Jurkat, Clone E6-1 (cell line): ENCODE measurements at places on chromosomes 4 and X.

DNA sequence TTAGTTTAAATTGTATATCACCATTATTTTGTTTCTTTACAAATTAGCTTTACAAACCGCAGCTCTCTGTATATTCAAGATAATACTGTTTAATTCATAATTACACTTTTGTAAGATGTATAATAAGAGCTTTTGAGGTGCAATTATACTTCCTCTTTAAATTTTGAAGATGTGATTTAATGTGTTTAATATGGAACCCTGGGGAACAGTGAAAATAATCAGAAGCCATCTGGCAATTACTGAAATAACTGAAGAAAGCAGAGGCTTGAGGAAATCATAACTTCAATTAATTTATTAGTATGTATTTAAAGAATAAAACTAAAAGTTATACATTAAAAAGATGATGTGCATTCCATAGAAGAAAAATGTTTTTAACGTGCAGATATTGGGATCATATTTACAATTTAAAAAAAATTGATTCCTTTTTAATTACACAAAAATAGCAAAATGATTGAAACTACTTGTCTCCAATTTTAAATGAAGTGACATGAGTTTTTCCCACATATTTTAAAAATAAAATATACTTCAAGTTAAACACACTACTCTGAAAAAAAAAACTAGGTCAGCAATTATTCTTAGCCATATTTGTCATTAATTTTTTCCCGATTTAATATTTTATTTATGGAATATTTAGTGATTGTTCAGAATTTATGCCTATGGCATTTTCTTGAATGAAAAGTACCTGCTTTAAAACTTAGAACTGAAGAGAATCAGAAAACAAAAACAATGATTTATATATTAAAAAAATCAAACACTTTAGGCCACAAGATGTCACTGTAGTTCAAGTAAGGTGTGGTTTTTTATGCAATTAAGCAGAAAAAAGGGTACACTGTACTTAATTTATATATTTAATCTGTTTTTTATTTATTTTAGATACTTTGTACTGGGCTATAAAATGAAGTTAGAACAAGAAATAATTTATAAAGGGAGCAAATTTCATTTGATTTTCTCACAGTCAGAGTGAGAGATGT lies 942.7 kb upstream of the NDST4 start:
- DNase-seq, result peak; percentile 4

DNA sequence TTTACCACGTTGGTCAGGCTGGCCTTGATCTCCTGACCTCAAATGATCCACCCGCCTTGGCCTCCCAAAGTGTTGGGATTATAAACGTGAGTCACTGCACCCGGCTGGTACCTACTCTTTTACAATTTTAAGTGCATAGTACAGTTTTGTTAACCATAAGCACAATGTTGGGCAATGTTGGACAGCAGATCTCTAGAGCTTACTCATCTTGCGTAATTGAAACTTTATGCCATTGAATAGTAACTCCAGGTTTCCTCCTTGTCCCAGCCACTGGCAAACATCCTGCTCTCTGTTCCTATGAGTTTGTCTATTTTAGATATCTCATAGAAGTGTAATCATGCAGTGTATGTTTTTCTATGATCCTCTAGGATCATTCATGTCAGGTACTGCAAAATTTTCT lies 9.3 kb upstream of the CPE start:
- DNase-seq, result no peak

DNA sequence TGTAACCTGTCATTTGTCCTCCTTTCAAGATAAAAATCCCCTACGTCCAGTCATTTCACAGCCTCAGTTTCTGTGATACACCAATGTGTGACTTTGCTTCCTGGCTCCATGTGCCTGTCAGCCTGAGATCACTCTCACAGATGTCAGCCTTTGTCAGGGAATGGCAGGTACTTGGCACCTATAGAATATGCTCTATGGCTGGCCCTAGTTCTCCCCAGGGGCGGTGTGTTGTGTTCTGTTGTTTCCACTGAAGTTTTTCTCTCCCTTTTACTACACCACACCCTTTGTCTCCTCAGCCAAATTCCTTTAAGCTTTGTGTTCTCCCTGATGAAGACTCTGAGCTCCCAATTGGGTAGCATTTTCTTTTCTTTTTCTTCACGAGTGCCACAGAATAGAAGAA lies 81.7 kb downstream of the ALPK1 start:
- DNase-seq, result no peak

- DNase-seq, result no peak
Observed at GRCh38 chr4:98406819-98407218, 145.6 kb downstream of the RAP1GDS1 start.

DNA sequence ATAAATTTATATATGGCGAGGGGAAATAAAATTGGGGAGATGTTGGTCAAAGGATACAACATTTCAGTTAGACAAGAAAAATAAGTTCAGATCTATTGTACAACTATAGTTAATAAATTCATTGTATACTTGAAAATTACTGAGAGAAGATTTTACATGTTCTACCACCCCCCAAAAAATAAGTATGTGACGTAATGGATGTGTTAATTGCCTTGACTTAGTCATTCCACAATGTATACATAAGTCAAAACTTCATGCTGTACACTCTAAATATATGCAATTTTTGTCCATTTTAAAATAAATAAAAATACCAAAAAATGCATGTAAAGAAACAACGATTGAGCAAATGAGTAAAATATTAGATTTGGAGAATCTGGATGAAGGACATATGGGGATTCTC lies 1.8 kb downstream of the USP11 start:
- DNase-seq, result no peak

- DNase-seq, result no peak
Observed at GRCh38 chr4:7762376-7763030, 177.2 kb downstream of the AFAP1 start.

- no peak for DNase-seq
Observed at GRCh38 chr4:111812760-111813159, 332.5 kb upstream of the FAM241A start.

- DNase-seq, result no peak
Observed at GRCh38 chr4:189117426-189117825, 823.2 kb upstream of the FRG1 start.

DNA sequence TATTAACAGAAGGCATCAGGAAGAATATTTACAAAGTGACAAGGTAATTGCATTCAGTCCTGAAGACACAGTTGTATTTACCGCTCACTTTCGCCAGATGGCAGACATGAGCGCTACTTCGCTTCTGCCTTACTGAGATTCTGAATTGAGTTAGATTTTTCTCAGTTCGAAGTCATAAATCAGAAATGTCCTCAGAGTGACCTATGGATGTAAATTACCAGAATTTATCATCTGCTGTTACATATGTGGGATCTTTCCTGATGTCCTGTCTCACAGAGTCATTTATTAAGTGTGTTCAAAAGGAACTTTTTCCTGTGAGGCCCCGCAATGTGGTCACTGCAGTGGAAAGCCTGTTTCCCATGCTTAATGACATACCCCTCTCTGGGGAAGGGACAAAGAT lies 97.3 kb upstream of the DCLK2 start:
- DNase-seq, result peak; percentile 39

DNA sequence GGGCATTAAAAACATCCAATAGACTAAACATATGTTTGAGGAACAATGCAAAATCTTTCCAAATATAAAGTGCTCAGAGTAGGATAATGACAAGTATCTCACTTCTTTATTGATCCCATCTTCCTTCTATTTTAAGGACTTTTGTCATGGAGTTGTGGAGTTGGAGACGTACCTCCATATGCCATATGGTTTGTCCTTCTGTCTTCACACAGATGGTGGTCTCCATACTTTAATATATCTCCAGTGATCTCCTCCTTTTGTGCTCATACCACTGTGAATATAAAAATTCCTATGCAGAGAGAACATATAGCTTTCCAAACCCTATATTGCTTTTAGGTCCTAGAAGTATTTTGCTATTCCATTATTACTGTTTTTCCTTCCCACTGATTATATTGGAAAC lies 64.5 kb downstream of the GABRB1 start:
- no peak for DNase-seq

DNA sequence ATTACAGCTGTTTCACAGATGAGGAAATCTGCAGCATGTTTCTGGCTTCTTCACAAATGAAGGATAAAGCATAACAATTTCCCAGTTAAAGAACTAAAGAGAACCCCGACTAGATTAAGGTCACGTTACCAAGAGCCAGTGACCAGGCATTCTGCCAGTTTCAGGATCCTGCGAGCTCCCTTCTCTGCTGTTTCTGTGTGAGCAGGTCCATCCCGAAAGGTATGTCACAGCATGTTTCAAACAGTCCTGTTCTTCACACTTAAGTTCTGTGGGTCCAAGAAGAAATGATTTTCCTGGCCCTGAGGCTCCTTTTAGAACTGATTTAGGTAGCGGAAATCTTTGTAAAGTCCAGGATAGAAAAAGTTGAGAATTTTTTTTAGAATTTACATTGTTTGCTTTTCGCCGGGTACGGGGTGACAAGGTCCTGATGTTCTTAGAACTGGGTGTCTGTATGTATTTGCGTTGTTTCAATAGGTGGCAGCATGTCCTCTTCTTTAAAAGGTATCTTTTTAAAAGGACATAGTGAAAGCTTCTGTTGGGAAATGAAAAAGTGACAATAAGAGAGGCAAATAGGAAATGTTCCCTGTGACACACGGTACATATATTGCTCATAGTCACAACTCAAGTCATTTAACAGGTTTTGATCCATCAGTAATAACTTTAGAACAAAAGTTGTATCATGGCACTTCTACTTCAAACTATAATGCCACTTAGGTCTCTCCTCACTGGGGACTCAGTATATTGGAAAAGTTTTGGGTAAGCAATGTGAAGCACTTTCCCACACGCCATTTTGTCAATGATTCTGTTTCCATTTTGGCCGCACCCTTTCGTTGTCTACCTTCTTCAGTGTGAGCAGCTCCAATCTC lies 18.4 kb downstream of the IL21 start:
- peak; percentile 55 for DNase-seq

DNA sequence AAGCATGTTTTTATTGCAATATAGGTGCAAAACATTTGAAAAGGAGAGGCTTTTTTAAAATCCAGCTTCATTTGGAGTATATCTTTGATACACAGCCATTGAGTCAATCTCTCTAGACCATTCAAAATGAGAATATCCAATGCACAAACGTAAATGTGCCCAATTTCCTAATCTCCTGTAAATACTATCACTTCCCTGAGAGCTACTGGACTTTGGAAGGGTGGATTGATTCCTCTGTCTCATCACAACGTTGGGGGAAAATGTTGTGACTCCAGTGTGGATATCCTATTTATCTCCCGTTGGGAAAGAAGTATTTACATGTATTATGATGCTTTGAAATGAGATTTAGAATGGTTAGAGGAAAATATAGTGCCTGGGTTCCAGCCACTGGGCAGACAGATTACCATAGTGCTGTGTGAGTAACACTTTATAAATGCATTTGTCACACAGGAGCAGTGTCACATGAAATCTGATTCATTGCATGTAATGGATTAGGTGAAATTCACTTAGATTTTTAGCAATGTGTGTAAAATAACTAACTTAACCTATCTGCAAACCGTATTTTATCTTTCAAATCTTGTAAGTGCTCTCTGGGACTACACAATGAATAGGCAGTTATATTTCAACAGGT lies 64.4 kb upstream of the VCX3A start:
- DNase-seq, result no peak

DNA sequence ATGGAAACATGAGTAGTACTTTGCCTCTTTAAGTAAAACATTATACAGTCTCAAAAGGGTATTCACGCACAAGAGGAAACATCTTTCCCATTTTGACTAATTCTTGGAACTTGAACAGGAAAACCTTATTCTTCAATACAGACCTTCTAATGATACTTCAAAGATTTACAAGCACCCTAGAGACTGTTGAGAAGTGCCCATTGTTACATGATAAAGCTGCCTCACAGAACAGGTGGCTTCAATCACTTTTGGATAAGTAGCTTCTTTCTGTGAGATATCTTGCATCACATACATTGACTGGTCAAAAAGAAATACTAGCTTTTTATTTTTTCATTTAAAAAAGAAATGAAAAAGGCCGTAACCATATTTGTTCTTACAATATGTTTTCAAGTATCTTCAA lies 219.4 kb downstream of the EPHA5 start:
- DNase-seq, result no peak

DNA sequence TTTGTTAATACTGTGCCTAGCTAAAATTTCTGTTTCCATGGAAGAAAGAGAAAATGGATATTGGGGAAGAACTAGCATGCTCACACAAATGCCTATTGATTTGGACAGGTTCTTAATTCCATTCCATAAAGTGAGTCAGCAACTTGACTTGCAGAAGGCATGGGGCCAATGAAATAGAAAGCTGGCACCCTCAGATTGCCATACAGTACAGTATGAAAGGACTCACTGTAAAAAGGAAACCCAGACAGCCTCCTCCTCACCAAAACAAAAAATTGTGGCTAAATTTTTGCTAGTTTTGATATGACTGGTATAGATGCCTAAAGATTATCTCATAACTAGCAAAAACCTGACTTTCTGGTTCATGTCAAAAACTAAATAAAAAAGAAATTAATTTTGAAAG lies 11.2 kb upstream of the TAB3 start:
- no peak for DNase-seq

DNA sequence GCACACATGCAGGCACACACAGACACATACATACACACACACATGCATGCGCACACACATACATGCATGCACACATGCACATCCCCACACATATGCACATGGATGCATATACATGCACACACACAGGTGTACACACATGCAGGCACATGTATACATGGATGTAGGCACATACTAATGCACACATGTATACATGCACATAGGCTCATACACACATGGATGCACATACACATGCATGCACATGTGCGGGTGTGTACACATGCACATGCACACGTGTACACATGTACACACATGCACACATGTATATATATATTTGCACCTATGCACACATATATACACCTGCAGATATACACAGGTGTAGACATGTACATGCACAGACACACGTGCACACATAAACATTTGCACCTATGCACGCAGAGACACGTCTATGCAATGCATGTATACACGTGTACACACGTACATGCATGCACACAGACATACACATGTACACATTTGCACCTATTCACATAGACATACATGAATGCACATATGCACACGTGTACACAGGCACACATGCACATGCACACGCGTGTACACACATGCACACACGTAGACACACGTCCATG lies 4.0 kb downstream of the PLCXD1 start:
- DNase-seq, result no peak

GRCh38 chr4:74190919-74191397 lies 33.0 kb downstream of the MTHFD2L start:
- no peak for DNase-seq

DNA sequence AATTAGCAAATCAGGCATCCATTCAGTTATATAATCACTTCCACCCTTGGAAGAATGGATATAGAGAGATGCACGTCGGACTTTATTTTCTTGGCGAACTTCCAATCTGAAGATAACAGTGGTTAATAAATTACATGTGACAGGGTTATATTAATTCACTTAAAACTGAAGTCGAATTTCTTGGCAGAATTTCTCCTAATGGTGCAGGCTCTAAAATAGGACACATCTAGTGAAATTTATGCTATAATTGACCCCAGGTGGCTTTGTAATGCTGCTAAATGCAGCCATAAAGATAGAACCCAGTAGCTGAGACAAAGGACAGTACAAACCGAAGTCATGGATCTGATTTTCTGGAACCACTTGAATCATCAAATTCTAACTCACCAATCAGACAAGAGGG lies 20.8 kb upstream of the SLC10A4 start:
- DNase-seq, result no peak
